ENCODE measurements at places on chromosomes 3 and 15. TPM values are rescaled to one million over a fixed set of nuclear protein-coding genes. Genes with fewer than 3 reads are reported as not detected.
A peak's percentile ranks its signal among the peaks of the same experiment; 100 is the strongest.

Gene PRR20G
- total RNA-seq: not detected

Gene ECT2
- total RNA-seq: 14.8 TPM

GRCh38 chr15:51263116-51263515 lies 75.3 kb downstream of the CYP19A1 start:
- peaks cover 3% of the 10 kb centered on the region for H3K27me3 ChIP-seq
- no peaks in the 10 kb centered on the region for H3K36me3 ChIP-seq
- no peak for DNase-seq
- no peak overlapping the region for H3K27ac ChIP-seq

GRCh38 chr15:90860942-90861675 lies 7.3 kb upstream of the FURIN start:
- no peaks in the 10 kb centered on the region for H3K27me3 ChIP-seq
- H3K27ac ChIP-seq: no peak overlapping the region
- peaks cover 23% of the 10 kb centered on the region for H3K4me1 ChIP-seq

DNA sequence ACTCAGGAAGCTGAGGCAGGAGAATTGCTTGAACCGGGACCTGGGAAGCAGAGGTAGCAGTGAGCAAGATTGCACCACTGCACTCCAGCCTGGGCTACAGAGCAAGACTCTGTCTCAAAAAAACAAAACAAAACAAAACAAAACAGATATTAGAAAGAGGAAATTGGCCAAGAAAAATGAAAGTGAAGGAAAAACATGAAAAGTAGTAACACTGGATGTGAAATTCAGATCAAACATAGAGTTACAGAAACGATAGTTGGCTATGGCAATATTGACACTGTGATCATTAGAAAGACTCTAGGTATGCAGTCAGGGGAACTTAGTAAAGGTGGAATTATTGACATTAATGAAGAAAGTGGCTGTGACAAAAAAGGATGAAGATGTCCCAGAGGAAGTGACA lies 13.2 kb upstream of the TIPARP start:
- H3K36me3 ChIP-seq: no peaks in the 10 kb centered on the region
- peaks cover 3% of the 10 kb centered on the region for H3K4me1 ChIP-seq
- H3K4me3 ChIP-seq: no peak overlapping the region
- no peak overlapping the region for H3K27ac ChIP-seq
- no peak for DNase-seq

DNA sequence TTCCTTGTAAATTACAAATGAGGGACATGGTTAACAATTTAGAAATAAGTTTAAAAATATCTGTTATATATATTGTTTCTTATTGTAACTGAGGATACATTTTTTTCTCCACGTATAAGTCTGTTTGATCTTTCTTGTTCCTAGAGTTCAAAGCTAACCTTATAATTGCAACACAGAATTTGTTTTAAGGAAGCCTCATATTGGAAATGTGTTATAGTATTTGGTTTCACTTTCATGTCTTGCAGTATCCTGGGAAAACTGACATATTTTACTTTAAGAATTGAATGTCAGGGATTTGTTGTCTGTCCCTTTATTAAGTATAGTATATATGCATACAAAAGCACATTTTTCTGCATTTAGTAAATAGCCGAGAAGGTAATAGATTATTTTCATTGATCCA lies 23.5 kb upstream of the NIT2 start:
- no peak overlapping the region for H3K27ac ChIP-seq
- no peak overlapping the region for H3K4me3 ChIP-seq
- H3K4me1 ChIP-seq: no peaks in the 10 kb centered on the region

DNA sequence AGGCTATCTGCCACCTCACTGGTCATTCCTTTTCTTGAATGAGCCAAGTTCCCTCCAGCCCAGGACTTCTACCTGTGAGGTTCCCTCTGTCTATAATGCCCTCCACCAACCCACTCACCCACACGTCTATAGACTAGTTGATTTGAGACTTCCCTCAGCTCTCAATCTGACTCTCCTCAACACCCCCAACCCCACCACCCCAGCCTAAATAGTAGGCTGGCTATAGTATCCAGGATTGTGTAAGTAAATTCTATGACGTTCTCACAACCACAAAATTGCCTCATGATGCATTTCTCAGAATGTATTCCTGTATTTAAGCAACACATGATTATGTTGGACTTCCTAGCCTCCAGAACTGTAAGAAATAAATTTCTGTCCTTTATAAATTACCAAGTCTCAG lies 2.2 kb downstream of the PLSCR1 start:
- DNase-seq: no peak
- peak overlapping the region; percentile 73 for H3K4me3 ChIP-seq
- H3K4me1 ChIP-seq: peaks cover 42% of the 10 kb centered on the region

GRCh38 chr15:31448635-31448979 lies 122.0 kb downstream of the KLF13 start:
- no peak for DNase-seq
- no peaks in the 10 kb centered on the region for H3K36me3 ChIP-seq

GRCh38 chr15:39510001-39510701 lies 70.7 kb upstream of the THBS1 start:
- DNase-seq: no peak
- H3K36me3 ChIP-seq: no peaks in the 10 kb centered on the region
- H3K4me3 ChIP-seq: no peak overlapping the region
- peaks cover 4% of the 10 kb centered on the region for H3K4me1 ChIP-seq
- no peaks in the 10 kb centered on the region for H3K27me3 ChIP-seq

DNA sequence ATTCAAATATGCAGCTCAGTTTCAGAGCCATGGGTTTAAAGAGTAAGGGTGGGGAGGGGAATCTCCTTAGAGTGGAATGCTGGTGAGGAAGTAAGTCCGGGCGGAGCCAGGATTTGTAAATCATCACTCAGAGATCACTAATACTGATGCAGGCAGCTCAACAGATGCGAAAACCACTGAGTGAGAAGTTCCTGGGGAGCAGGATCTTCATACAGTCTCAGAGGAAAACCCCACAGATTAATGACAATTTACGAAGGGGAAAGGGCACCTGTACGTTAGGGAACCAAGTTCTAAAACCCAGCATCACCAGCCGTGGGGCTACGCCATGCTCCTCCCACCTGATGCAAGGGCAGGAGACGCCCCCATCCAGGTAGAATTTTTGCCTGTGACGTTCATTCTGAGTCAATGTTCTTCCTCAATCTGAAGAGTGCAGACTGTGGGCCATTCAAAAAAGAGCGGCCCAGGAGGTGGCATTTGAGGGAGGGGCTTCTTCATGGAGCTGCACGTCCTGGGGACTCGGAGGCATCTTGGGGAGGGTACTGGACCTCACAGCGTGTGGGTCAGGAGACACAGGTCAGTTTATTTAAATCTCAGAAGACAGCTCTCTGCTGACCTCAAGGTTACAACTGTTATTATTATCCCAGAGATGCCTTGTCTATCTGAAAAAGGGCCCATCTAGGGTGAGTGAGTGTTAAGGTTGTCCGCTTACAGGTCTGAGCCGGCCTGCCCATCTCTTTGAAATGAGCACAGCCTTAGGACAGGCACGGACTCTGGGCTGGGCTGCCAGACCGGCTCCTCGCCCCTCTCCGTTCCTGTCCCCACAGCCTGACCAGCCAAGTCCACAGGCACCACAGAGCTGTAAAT lies 228.0 kb downstream of the XXYLT1 start:
- no peak overlapping the region for H3K27ac ChIP-seq
- no peaks in the 10 kb centered on the region for H3K36me3 ChIP-seq
- no peaks in the 10 kb centered on the region for H3K4me1 ChIP-seq
- no peak for DNase-seq

- no peak overlapping the region for H3K4me3 ChIP-seq
- peak overlapping the region; percentile 50 for H3K27ac ChIP-seq
- H3K4me1 ChIP-seq: peaks cover 26% of the 10 kb centered on the region
- H3K36me3 ChIP-seq: no peaks in the 10 kb centered on the region
- DNase-seq: peak; percentile 86
- no peaks in the 10 kb centered on the region for H3K27me3 ChIP-seq
These were observed 136.2 kb downstream of the CHDH start for GRCh38 chr3:53709860-53710674.

DNA sequence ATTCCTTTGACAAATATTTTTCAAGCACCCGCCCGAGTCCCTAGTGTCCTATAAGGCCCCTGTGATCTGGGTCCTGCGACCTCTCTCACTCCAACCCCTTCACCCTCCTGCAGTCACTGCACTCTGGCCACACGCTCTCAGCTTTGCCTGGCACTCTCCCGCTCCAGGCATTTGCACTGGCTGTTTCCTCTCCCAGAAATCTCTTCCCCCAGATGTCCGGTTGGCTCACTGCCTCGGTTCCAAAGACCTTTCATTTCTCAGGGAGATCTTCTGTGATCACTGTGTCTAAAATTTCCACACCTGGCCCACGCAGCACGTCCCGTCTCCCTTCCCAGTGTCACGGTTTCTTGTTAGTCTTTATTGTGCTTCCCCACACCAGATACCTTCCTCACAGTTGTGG lies 97.4 kb downstream of the WNT7A start:
- H3K27me3 ChIP-seq: no peaks in the 10 kb centered on the region
- H3K27ac ChIP-seq: no peak overlapping the region
- DNase-seq: no peak
- H3K4me3 ChIP-seq: no peak overlapping the region

GRCh38 chr3:187629711-187630110 lies 40.5 kb downstream of the SST start:
- no peaks in the 10 kb centered on the region for H3K27me3 ChIP-seq
- no peaks in the 10 kb centered on the region for H3K4me1 ChIP-seq
- no peak for DNase-seq
- H3K27ac ChIP-seq: no peak overlapping the region
- no peaks in the 10 kb centered on the region for H3K36me3 ChIP-seq
- H3K4me3 ChIP-seq: no peak overlapping the region

GRCh38 chr15:83682476-83683088 lies 28.7 kb downstream of the ADAMTSL3 start:
- H3K36me3 ChIP-seq: no peaks in the 10 kb centered on the region
- no peaks in the 10 kb centered on the region for H3K4me1 ChIP-seq
- H3K27me3 ChIP-seq: no peaks in the 10 kb centered on the region
- DNase-seq: no peak
- no peak overlapping the region for H3K4me3 ChIP-seq

Gene ZNF148
- total RNA-seq: 27.2 TPM

- H3K27me3 ChIP-seq: no peaks in the 10 kb centered on the region
- H3K4me1 ChIP-seq: no peaks in the 10 kb centered on the region
- no peaks in the 10 kb centered on the region for H3K36me3 ChIP-seq
- H3K4me3 ChIP-seq: no peak overlapping the region
- no peak for DNase-seq
These were observed 83.1 kb downstream of the RETNLB start for GRCh38 chr3:108673988-108674661.

Gene ABI3BP
- total RNA-seq: 119 TPM

DNA sequence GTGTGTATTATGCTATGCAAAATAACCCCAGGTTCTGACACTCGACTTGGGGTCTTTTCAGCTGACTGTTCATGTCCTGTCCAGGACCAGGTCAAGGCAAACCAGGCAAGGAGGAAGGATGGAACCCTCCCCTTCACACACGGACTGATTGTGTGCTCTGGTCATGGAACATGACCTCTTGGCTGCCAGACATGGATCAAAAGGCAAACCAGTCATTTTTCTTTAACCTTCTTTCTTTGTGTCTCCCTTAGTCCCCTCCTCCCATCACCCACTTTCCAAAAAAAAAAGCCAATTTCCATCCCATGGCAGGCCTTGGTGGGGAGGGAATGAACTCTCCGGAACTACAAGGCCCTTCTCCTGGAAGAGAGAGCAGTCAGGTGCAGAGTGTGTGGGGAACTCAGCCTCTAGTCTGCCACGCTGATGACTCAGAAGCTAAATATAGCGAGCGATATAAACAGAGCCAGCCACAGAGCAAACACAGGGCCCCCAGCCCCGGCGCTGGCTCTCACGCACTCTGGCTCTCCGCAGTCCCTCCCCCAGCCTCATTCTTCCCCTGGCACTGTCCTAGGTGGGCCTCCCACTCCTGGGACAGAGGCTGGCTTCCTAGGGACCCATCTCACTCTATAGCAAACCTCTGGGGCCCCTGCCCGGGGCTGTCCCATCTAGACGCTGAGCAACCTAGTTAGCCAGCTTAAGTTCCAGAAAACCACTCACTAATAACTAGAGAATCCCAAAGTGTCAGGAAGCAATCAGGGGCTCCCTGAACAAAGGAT lies 10.0 kb downstream of the BMF start:
- peak overlapping the region; percentile 85 for H3K27ac ChIP-seq
- H3K4me3 ChIP-seq: no peak overlapping the region

DNA sequence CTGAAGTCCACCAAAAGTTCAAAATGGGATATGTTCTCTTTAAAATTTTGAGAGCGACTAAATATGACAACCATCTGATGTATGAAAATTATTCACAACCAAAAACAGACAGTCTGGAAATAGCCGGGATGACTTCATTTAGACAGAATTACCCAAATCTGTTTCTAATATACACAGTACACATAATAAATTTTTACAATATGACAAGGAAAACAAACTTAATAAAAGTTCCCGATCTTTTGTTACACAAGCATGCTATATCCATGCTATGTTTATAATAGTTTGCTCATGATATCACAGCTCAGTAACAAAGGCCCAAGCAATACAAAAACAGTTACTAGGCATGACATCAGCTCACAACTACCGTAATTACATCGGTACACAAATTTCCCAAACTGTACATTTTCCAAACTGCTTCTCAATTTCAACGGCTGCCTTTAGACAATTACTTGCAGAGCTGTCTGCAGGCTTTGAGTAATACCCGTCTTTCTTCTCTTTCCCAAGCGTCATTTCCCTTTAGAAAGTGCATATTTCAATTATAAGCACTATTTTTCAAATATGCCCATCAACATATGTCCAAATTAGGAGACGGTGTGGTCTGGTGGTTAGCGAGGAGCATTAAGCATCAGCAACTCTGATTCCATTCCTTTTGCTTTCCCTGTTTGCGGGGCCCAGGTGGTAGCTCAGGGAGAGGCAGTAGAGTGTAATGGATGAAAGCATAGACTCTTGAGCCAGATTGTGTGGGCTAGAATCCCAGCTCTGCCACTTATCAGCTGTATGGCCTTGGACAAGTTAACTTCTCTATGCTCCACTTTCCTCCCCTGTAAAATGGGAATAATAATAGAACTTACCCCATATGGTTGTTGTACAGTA lies 481.2 kb downstream of the FOXP1 start:
- H3K27ac ChIP-seq: peak overlapping the region; percentile 44
- no peak for DNase-seq
- no peak overlapping the region for H3K4me3 ChIP-seq

GRCh38 chr15:40258544-40258943 lies 19.7 kb downstream of the PAK6 start:
- H3K4me1 ChIP-seq: peaks cover 3% of the 10 kb centered on the region
- H3K27ac ChIP-seq: no peak overlapping the region
- DNase-seq: no peak
- H3K4me3 ChIP-seq: no peak overlapping the region
- H3K27me3 ChIP-seq: no peaks in the 10 kb centered on the region

- no peak for DNase-seq
- peaks cover 99% of the 10 kb centered on the region for H3K36me3 ChIP-seq
These were observed 19.2 kb upstream of the KPNA1 start for GRCh38 chr3:122533931-122534334.

Gene C3orf20
- total RNA-seq: 0.10 TPM

Gene PPM1M
- total RNA-seq: 68.1 TPM

Gene LRRN1
- total RNA-seq: 2.3 TPM

GRCh38 chr15:97995881-97996603 lies 35.5 kb downstream of the ARRDC4 start:
- no peak overlapping the region for H3K4me3 ChIP-seq
- H3K36me3 ChIP-seq: no peaks in the 10 kb centered on the region
- H3K27ac ChIP-seq: no peak overlapping the region
- H3K4me1 ChIP-seq: peaks cover 13% of the 10 kb centered on the region

GRCh38 chr15:67807141-67807540 lies 18.2 kb upstream of the SKOR1 start:
- H3K4me3 ChIP-seq: no peak overlapping the region
- no peak for DNase-seq
- no peaks in the 10 kb centered on the region for H3K27me3 ChIP-seq
- peaks cover 4% of the 10 kb centered on the region for H3K36me3 ChIP-seq
- no peaks in the 10 kb centered on the region for H3K4me1 ChIP-seq

- peak overlapping the region; percentile 82 for H3K27ac ChIP-seq
- no peak for DNase-seq
- H3K4me3 ChIP-seq: no peak overlapping the region
- H3K36me3 ChIP-seq: no peaks in the 10 kb centered on the region
These were observed 32.2 kb upstream of the BCL6 start for GRCh38 chr3:187777331-187777941.

Gene ZPLD1
- not detected for total RNA-seq
